KG1 (cell line): ENCODE measurements at places on chromosomes 1 and 21.

GRCh38 chr1:91759076-91759475 lies 126.9 kb downstream of the TGFBR3 start:
- DNase-seq: no peak

GRCh38 chr1:20448671-20449071 lies 37.3 kb downstream of the CAMK2N1 start:
- no peak for DNase-seq

DNA sequence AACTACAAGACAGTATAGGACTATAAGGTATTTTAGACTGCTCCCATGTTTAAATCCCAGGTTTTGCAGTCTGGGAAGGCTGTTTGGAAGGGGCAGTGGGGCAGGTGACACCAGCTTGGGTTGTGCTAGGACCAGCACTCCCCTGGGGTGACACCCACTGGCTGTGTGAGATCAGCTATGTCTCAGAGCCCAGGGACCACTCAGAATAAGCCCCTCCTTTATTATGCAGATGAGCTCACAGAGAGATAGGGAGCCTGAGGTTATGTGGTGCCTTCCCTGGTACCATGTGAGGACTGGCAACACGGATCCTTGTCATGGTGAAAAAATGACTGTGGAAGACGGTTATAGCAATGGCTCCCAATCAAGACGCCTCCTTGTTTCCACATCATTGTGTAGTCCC lies 71.0 kb downstream of the NENF start:
- DNase-seq: no peak

DNA sequence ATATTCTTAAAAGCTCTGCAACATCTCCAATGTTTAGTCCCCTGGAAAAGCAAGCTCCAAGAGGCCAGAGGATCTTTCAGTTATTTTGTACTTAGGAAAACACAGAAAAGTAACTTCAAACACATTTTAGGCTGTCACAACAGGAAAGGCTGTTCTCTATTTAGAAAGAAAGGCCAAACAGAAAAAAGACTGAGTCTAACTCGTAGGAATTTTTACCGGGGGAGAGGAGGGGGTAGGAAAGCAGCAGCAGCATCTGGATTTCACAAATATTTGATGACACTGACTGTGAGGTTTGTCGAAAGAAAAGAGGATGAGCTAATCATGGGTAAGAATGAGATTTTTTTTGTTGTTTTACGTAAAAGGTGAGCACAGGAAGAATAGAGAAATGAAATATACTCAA lies 107.1 kb downstream of the EIF4G3 start:
- DNase-seq: no peak

- DNase-seq: no peak
Measured at GRCh38 chr1:101017448-101017847, 8.1 kb downstream of the DPH5 start.

- no peak for DNase-seq
Measured at GRCh38 chr1:31511848-31512615, 64.3 kb upstream of the TINAGL1 start.

GRCh38 chr21:34596561-34597271 lies 18.2 kb downstream of the RCAN1 start:
- no peak for DNase-seq

- no peak for DNase-seq
Measured at GRCh38 chr1:182716740-182717720, 32.6 kb upstream of the RGS8 start.

DNA sequence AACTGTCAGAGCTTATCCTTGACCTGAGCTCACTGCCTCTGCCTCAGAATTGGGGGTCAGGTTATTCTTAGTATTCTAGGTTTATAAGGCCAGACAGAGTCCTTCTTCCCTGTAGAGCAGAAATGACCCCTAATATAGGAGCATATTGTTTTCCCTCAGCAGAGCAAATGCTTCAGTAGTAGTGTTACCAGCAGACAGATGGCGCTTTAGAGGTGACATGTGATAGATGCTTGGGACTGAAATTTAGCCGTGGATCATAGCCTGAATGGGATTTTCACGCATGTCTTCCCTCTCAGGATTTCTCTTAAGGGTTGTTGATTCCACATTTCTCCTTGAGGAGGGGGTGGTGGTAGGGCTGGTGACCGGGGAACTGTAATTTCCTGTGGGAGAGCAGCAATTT lies 24.5 kb downstream of the ADARB1 start:
- DNase-seq: no peak

- peak; percentile 52 for DNase-seq
Measured at GRCh38 chr1:181152892-181153633, 64.6 kb downstream of the IER5 start.

DNA sequence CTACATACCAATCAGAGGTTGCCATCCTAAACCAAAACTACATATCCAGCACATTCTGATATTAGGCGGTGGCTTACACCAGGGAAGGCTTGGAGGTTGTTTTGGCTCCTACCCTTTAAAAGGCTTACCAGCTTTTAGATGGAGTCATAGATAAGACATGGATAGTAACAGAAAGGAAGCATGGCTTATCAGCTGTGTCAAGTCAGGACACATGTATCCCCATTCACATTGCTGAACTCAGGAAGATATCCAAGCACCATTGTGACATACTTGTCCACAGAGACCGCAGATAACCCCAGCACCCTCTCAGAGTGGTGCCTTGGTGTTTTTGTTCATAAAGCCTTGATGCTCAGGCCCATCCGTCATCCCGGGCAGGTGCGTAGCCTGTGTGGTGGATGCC lies 39.7 kb downstream of the ADARB1 start:
- no peak for DNase-seq

DNA sequence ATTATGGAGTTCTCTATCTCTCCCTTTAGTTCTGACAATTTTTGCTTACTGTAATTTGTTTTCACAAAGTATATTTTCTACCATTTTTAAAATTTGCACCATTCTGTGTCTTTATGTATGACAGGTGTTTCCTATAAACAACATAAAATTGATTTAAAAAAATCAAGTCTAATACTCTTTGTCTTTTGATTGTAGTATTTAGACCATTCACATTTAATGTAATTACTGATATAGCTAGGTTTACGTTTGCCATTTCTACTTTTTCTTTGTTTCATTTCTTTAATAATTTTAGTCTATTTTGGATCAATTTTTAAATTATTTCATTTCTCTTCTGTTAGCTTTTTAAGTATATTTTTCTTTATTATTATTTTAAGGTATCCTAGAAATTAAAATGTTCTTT lies 44.4 kb upstream of the LCE5A start:
- DNase-seq: no peak

DNA sequence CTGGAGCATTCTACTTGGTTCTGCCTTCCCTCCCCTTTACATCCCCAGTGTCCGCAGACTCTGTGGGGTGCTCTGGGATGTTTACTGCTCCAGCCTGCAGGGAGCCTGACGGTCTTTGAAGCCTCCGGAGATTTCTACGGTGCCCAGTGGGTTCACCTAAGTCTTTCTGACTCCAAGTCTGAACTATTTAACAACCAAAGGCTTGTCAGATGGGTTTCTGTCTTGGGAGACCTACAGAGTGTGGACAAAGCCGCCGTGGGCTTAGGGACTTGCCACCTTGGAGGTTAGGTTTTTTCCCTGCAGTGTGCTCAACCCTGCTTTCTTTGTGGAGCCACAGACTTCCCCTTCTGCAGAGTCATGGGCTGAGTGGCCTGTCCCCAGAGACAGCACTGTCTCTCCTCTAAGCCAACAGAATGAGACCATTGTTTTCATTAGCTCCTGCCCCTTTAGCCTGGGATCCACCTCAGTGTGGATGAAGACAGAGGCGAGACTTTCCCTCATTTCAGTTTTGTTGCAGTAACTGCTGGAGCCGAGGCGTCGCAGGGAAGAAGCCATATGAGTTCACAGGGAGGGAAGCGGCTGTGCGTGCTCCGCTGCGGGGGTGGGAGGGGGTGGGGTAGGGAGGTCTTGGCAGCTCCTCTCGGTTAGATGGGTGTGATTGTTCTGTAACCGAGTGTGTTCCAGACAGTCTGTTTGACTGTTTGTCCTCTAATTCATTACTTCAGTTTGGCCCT lies 120.7 kb downstream of the CNIH3 start:
- no peak for DNase-seq

DNA sequence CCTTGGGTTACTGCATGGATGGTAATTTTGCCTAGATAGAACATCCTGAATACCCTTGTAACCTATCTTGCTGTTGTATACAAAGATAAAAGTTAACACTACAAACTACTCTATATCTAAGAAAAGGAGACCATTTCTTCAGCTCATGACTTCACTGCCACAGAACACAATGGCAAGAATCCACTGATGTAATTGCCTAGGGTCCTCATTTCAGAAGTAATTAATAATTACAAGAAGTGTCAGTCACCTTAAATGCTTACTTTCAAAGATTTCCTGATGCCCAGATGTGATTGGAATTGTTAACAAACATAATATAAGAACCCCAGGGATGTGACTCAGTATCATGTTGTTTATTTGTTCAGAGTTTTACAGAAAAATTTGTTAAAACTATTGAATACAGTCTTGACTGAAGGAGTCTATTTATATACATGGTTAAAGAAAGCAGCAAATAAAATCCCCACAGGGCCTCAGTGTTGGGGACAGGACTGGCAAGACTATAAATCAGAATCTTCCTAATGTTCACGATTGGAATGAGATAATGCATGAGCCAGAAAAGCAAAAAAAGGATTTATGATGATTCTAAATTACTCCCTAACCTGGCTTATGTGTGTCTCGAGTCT lies 83.9 kb downstream of the CRB1 start:
- DNase-seq: no peak

DNA sequence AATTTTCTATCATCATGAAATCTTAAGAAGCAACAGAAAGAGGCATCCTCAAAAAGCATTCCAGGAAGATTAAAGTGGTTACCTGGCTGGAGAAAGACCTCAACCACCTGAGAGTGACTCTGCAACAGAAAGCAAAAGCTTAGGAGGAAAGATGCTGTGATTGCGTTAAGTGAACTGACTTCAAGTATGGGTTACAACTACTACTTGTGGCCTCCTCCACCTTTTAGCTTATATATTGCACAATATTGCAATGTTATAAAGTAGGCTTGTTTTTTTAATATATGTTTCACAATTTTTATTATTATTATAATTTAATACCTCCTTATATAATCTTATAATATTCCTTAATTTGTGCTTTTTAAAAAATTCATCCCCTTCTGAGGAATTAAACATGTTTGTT lies 1407.5 kb downstream of the KCNT2 start:
- DNase-seq: no peak

DNA sequence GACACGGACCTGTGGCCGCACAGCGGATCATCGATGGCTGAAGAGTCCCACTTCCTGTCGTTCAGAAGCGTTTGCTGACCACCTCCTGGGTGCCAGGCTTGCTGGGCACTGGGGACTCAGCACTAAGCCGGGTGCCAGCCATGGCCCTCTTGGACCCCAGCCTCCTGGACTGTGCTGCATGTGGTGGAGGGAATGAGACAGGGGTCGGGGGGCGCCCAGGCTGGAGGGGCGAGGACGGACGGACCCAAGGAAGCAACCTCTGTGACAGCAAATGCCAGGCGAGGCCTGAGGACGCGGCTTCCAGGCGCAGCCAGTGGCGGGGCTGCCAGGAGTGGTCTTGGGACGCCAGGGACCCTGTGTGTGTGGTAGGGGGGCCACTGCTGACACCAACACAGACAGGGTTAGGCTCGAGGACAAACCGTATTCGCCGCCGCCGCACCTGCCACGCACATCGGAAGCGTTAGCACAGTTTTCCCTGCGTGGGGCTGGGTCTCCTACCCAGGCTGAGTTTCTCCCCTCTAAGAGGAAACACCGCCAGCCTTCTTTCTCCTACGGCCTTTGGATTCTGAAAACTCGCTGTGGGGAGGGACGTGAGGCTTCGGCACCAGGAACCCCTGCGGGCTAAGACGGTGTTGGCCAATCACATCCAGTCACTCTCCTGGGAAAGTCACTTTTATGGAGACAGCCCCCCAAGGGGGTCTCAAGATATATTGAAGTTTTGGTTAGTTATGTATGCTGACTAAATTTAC lies 3.1 kb upstream of the MXRA8 start:
- no peak for DNase-seq

DNA sequence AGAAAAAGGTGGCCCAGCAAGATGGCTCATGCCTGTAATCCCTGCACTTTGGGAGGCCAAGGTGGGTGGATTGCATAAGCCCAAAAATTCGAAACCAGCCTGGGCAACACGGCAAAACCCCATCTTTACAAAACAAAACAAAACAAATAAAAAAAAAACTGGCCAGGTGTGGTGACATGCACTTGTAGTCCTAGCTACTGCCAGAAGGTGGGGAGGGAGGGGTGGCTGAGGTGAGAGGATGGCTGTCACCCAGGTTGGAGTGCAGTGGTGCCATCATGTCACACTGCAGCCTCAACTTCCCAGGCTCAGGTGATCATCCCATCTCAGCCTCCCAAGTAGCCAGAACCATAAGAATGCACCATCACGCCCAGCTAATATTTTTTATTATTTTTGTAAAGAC lies 22.8 kb downstream of the RERE start:
- no peak for DNase-seq

GRCh38 chr1:165849353-165850133 lies 22.1 kb downstream of the UCK2 start:
- no peak for DNase-seq

DNA sequence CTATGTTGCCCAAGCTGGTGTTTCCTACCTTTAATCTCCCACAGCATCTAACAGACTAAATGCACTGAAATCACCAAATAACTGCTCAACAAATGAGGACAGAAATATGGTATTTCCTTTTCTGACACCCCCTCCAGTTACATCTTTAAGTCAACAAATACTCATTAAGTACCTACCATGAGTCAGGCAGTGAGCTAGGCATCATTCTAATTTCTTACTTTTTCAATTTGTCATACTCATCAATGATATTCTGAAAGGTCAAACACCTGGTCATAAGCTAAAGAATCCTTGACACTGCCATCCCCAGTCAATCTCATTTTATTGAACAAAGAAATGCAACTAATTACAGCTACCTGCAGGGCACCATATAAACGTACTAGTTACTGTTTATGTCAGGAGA lies 36.6 kb downstream of the LUZP1 start:
- no peak for DNase-seq

DNA sequence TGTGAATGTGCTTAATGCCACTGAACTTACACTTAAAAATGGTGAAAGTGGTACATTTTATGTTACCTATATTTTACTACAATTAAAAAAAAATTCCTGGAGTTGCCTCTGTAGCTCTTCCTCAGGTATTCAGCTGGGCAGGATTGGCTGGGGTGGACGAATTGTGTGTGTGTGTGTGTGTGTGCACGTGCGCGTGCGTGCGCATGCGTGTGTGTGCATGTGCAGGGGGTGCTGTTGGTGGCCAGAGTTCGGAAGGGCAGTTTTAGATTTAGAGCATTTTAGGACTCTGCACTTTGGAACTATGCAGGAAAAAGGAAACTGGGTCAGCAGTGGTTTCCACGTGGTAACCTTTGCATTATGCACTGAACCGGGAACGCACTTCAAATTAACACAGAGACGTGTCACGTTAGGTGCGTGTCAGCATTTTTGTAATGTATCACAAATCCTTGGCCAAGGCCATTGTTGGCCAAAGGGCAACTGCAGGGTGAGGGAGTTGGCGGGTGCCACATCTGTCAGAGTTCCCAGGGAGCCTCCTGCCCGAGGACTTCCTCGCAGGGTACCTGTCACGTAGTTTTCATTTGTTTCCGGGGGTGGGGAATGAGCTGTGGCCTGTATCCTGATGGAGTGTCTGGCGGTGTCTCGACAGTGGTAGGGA lies 312.8 kb downstream of the CAMTA1 start:
- no peak for DNase-seq

- no peak for DNase-seq
Measured at GRCh38 chr1:161115132-161115711, 2.6 kb downstream of the PFDN2 start.

- DNase-seq: no peak
Measured at GRCh38 chr1:48627486-48627885, 149.2 kb downstream of the BEND5 start.
